ENCODE measurements at places on chromosomes 13 and 19.
A peak's percentile ranks its signal among the peaks of the same experiment; 100 is the strongest.

- DNase-seq = no peak
Measured at GRCh38 chr13:107457686-107458085, 757.6 kb downstream of the LIG4 start.

DNA sequence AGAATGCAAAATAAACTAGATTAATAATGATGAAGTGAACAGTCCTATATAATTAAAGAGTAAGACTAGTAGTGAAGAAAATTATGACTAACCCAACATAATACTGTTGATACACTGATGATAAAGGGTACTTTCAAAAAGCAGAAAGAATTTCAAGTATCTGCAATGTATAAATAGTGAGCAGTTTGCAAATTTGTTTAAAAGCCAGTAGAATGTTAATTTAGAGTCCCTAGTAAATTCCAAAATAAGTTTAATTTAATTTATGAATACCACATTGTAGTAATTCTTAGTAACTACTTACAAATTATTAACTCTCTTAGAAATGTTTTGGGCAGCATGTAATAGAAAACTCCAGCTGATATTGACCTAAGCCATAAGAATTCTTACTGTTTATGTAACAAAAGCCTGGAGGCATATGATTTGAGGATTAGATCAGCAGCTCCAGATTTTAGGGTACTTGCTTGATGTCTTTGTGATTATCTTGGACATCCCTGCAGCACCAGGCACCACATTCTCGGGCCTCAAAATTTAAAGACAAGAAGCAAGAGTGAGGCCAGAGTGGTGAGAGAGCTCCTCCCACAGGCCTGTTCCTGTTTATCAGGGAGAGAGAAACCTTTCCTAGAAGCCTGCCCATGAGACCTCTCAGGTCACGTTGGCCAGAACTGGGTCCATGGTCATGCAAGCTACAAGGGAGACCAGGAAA lies 67.6 kb upstream of the TDRD3 start:
- DNase-seq = peak; percentile 35

- DNase-seq = no peak
Measured at GRCh38 chr13:42420304-42420703, 148.4 kb downstream of the AKAP11 start.

- no peak for DNase-seq
Measured at GRCh38 chr19:30854661-30855060, 482.5 kb downstream of the ZNF536 start.

DNA sequence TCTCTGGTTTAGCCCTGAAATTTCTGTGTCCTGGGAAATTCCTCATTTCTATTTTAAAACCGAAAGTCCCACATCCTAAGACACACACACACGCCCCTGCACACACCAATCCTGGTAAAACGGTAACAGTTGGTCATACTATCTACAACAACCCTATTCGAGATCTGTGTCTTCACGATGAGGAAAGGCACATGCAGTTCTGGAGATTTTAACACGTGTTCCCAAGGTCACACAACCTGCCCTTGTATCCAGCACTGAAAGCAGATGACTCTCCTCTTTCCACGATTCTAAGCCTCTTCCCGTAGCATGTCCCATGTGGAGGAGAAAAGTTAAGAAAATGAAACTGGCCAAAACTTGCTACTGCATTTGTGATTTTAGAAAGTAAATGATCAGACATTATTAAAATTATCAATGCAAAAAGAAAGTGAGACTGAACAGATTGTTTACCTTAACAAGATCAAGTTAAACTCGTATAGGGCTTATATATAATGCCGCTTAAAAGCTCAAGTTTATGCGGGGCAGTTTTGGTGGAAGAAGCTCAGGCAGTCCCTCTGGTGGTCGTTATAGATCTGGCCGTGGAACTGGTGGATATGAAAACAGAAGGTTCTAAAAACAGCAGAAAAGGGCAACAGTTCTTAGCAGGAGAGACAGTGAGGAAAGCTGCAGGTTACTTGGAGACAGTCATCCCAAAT lies 32.7 kb downstream of the VSTM1 start:
- DNase-seq = no peak

GRCh38 chr13:67792151-67792676 lies 562.1 kb upstream of the PCDH9 start:
- no peak for DNase-seq
